Hippocampal formation (tissue), 2 donors: ENCODE measurements at places on chromosomes 12 and 14.

GRCh38 chr12:38956337-38956736 lies 50.9 kb upstream of the CPNE8 start:
- no peak for DNase-seq

DNA sequence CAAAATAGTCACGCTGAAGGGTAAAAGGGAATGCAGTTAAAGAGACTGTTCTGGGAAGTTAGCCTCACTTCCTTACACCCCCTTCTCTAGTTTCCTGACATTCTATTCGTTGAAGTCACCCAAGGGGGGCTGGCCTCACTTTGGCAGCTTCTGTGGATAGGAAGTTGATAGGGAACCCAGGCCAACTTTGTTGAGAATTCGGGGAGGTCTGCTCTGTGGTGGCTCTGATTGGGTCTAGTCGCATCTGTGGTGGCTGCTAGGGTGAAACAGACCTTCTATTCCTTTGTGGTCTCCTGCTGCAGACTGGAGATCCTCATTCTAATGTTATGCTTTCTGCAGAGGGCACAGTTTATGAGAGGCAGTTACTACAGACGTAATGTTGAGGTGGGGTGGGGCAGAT lies 28.8 kb upstream of the GZMB start:
- DNase-seq: no peak

- DNase-seq: no peak
Observed at GRCh38 chr12:67541625-67541991, 106.9 kb upstream of the DYRK2 start.

- DNase-seq: no peak
Observed at GRCh38 chr14:71339650-71340415, 432.6 kb downstream of the PCNX1 start.
